Activated T-helper 1 cell treated with anti-CD3 and anti-CD28 coated beads, Interleukin-12 subunit alpha, Interleukin-12 subunit beta, Interleukin-2, Interleukin-4 antibody, amounts not matched to agents 30 ng/mL and 10 ng/mL and 1 ng/mL, durations not matched to agents 14 hours and 24 hours and 36 hours (primary cell): ENCODE measurements at places on chromosomes 7 and 10.

DNA sequence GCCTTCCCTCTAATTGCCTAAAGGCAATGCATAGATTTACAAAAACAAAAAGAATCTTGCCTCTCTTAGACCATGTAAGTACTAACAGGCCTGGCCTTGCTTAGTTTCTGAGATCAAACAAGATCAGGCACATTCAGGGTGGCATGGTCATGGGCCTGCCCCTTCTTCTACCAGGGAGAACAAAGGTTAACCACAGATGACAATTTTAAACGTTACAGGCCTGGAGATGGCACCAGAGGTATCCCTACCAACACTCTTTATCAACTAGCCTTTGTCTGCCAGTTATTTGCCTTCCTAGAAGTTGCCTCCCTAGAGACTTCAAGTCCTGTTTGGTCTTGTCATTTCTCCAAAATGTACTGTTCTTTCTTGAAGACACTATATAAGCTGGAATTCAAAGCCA, 252.6 kb downstream of the DOCK4 start:
- no peak for DNase-seq

GRCh38 chr10:8829592-8829991, 775.1 kb downstream of the GATA3 start:
- no peak for DNase-seq

DNA sequence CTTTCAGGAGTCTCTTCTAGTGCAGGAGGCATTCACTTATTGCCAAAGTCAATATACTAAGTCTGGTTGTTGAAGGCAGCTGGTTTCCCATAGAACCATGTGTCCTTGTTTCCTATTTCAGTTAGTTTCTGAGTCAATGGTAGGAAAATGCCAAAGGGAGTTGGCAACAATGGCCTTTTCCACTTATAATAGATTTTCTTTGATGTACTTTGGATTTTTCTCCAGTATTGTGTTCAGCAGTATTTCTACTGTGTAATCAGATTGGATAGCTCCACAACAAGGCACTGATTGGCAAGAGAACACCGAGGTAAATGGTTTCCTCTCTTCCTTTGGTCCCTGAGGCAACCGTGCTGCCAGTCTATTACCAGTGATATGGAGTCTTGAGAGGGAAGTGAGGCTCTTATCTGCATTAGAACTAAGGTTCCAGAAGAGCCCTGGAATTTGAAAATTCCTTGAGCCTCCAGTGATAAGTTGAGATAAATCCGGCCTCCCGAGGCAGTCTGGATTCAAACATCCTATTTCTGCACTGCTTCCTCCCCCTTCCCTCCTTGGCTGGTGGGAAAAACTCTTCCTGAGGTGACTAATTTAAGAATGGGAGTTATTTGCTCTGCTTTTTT, 7.9 kb upstream of the SEPTIN7 start:
- no peak for DNase-seq

DNA sequence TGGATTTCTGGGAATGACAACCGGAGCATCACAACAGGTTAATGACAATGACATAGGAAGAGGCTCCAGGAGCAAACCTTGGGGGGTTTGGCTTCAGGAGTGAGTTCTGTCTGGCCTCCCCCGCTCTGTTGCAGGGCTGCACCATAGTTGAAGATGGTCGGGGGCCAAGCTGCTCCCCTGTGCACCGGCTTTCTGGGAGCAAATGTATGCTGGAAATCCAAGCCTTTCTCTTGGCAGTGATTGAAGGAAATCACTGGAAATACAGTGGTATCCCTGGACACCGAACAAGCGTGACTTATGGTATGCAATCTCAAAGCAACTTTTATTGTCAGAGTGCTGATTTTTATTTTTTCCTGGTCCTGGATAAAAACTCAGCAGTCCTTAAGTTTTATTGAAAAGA, 251.9 kb upstream of the ZNF32 start:
- DNase-seq: no peak

- no peak for DNase-seq
These were observed 889.3 kb upstream of the CELF2 start for GRCh38 chr10:10128387-10128786.

- no peak for DNase-seq
These were observed 2.2 kb upstream of the ADIRF start for GRCh38 chr10:86965986-86966654.

DNA sequence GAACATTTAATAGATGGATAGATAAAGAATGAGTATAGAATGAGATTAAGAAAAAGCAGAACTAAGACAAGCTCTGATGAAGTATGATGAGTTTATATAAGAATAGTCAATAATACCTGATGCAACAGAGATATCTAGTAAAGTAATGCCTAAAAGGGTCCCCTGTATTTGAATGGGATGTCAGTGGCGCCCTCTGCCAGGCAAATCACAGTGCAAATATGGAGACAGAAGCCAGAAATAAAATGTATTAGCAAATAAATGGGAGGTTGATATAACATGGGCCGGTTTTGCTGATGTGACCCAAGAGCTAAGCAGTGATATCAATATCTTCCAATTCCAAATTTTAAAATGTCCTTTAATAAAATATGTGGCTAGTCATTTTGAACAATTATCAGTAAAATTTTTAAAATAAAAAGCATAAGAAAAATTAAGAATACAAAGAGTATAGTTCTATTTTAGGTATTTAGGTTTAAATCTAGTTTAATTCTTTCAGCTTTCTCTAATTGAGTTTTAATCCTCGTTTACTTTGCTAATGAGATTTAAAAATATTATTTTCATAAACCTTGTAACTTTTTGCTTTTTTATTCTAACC, 62.6 kb downstream of the ADK start:
- DNase-seq: no peak

DNA sequence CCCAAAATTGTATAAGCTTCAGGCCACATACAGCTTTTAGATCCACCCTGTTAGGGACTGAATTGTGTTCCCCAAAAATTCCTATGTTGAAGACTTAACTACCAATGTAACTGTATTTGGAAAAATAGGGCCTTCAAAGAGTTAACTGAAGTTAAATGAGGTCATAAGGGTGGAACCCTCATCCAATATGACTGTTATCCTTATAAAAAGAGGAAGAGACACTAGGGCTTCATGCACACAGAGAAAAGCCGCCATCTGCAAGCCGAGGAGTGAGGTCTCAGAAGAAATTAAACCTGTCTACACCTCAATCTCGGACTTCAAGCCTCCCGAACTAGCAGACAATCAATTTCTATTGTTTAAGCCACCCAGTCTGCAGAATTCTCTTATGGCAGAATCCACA, 317.9 kb upstream of the NFE2L3 start:
- no peak for DNase-seq

DNA sequence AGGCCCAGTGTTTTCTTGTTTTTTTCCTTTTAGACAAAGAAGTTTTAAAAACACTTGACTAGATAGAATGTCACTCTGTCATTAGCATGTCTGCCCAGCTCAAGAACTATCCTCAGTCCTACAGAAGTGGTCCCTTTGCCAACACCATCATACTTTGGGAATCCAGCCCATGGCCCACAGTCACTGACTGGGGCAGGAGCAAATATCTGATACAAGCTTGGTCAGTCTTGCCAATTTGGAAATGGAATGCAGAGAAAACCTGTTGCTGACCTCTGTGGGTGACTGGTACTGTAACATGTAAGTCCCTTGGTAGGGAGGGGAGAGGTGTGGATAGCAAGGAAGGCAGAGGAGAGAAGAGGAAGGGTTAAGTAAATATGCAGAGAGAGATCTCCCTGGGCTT, 47.8 kb downstream of the IPMK start:
- DNase-seq: no peak

DNA sequence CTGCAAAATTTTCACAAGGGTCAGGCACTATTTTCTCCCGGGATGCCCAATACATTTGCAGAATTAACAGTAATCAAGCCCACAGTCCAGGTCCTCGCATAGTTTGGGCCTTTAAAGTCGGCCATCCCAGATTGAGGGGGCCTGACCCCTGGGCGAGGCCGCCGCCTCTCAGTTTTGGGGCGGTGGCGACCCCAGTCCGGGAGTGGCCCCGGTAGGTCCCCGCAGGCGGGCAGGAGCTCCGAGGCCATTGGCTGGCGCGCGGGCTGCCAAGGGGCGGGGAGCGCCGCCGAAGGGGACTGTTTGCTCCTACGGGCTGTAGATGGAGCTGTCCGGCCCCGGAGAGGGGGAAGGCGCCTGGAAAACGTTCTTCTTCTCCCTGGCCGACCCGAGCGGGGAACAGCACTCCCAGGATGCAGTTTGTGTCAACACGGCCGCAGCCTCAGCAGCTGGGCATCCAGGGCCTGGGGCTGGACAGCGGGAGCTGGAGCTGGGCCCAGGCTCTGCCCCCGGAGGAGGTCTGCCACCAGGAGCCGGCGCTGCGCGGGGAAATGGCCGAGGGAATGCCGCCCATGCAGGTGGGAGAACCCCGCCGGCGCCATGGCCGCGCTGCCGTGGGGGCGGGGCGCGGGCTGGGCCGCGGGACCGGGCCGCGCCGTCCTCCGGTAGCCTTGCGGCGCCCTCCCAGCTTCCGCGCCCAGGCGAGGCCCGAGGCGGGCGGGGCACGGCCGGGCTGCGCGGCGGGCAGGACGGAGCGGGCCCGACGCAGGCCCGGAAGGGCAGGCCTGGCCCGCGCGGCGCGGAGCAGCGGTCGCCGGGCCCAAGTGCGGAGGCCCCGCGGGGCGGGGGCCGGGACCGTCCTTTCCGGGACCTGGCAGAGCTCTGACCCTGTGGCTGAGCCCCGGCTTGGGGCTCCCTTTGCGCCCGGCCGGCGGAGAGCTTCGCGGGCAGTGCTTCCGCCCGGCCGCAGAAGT, at the start of gene ZNF282:
Gene ZNF282 (plus strand): TSS at position 367 of the 971 bp plus-strand sequence. CDS start 44 bp downstream, at position 411.
- peak; percentile 73 for DNase-seq

DNA sequence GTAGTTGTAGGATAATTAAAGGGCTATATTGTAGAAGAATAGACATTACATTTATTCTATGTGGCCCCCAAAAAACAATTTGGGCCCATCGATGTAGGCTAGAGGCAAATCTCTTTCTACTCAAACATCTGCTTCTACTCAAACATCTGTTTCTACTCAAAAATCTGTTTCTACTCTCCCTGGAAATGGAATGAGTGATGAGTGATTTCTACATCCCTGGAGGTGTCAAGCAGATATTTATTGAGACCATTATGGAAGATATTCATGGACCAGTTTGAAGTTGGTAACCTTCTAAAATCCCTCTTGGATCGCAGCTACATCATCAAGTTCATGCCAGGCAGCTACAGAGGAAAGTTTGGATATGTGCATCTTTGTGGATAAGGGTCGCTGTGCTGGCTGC, 5.1 kb upstream of the PLPP4 start:
- DNase-seq: no peak

- no peak for DNase-seq
These were observed 6.4 kb downstream of the DRGX start for GRCh38 chr10:49389361-49389933.

GRCh38 chr10:118595598-118596425, at the start of gene PRLHR:
TSS of gene PRLHR (minus strand) at chr10:118595648. CDS start at chr10:118595244, 404 bp downstream.
- no peak for DNase-seq

- DNase-seq: no peak
These were observed 69.8 kb downstream of the ADD3 start for GRCh38 chr10:110077436-110078130.

DNA sequence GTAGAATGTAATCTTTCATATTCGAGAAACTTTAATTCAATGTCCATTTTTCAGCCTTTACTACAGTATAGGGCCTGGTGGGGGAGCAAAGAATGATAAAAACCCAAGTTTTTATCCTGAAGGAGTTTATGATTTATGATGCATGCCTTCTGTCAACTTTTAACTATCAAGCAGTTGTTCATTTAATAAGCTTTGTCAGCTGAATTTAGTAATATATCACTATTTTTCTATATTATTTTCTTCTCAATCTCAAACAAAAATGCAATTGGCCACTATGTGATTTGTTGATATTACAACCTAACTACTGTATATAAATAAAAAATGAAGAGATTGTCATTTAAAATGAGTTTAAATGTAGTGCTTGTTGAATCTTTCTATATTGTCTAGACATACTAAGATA, 2.4 kb downstream of the NUP42 start:
- no peak for DNase-seq
